HFFc6 (cell line): ENCODE measurements at places on chromosomes 6 and 20. TPM values are rescaled to one million over a fixed set of nuclear protein-coding genes. Genes with fewer than 3 reads are reported as not detected.
A peak's percentile ranks its signal among the peaks of the same experiment; 100 is the strongest.

- H3K4me1 ChIP-seq, result peaks cover 19% of the 10 kb centered on the region; the same call in 1 of the 2 replicates
- peaks cover 7% of the 10 kb centered on the region for H3K36me3 ChIP-seq
- H3K27me3 ChIP-seq, result peaks cover 1% of the 10 kb centered on the region
- H3K27ac ChIP-seq, result no peak overlapping the region
Measured at GRCh38 chr20:32240205-32240604, 32.5 kb downstream of the POFUT1 start.

Gene HSPA12B
- total RNA-seq, result not detected in 3 replicates

- DNase-seq, result no peak
- H3K4me3 ChIP-seq, result no peak overlapping the region
- H3K4me1 ChIP-seq, result peaks cover 48% of the 10 kb centered on the region
- peaks cover 5% of the 10 kb centered on the region; the same call in 1 of the 2 replicates for H3K36me3 ChIP-seq
- H3K27ac ChIP-seq, result peak overlapping the region; percentile 54; the same call in 1 of the 2 replicates
- H3K27me3 ChIP-seq, result peaks cover 3% of the 10 kb centered on the region
Measured at GRCh38 chr6:144660561-144661115, 375.5 kb downstream of the UTRN start.

GRCh38 chr20:10313701-10314100 lies 95.1 kb downstream of the SNAP25 start:
- H3K27me3 ChIP-seq, result peaks cover 20% of the 10 kb centered on the region
- H3K36me3 ChIP-seq, result peaks cover 8% of the 10 kb centered on the region
- peaks cover 59% of the 10 kb centered on the region for H3K4me1 ChIP-seq
- H3K27ac ChIP-seq, result no peak overlapping the region
- DNase-seq, result no peak

DNA sequence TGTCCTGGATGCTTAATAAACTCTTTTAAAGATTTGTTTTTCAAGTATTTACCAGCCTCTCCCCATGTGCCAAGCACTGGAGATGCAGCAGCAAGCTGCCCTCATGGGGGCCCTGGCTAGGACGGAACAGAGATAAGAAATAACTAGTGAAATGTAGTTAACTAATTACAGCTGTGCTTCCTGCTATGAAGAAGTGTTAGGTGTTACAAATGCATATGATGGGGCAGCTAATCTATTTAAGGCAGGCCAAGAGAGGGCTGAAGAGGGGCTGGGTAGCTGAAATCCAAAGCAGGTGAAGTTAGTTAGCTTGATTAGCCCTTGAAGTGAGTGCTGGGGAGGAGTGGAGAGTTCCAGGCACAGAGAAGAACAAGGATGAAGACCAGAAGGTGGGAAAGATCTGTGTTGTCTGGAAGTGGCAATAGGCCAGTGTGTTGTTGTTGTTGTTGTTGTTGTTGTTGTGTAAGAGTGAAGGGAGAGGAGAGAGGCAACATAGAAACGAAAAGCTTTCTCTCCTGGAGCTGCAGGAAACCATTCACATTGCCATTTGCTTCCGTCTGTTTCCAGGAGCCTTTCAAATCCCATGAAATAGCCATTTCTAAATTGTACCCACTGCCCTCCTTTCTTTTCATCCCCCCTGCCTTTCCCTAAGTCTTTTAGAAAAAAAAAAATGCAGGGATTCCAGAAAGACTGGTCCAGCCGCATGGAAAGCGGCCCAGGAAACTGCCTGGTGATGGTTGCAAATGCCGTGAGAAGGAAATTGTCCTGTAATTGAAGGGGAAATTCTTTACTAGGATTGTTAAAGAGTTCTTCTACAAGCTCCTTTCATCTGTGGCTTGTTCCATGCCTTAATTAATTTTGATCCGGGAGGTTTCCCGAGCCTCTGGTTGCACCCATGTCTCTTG lies 119.6 kb downstream of the TFAP2C start:
- H3K4me3 ChIP-seq, result no peak overlapping the region
- no peak overlapping the region for H3K27ac ChIP-seq
- peaks cover 20% of the 10 kb centered on the region for H3K27me3 ChIP-seq
